ENCODE measurements at places on chromosomes 6 and 20.
A peak's percentile ranks its signal among the peaks of the same experiment; 100 is the strongest.

GRCh38 chr20:13288357-13288756 is 67.3 kb downstream of the ISM1 start:
- DNase-seq, result no peak

DNA sequence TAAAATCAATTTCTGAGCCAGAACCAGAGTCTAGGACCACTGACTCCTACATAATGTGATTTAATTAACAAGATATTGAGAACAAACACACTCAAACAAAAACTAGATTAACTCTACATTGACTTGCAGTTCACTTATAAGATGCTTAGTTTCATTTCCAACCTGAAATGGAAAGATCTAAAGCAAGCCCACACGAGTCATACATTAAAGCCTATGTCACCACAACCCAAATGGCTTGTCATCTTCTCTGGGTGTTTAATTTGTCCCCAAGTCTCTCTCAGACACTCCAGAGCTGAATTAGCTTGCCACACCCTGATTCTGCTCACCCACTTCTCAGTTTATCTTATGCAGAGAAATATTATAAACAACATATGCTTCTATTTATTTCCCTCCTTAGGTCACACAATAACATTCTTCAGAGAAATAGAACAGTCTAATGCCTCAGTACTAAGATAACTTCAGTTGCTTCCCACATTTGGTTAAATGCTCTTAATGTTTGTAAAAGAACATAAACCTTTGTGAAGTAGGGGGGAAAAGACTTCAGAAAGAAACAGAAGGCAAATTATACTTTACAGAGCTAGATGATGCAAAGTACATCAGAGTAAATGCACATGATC is 8.8 kb upstream of the FBXO30 start:
- peak; percentile 11 for DNase-seq

DNA sequence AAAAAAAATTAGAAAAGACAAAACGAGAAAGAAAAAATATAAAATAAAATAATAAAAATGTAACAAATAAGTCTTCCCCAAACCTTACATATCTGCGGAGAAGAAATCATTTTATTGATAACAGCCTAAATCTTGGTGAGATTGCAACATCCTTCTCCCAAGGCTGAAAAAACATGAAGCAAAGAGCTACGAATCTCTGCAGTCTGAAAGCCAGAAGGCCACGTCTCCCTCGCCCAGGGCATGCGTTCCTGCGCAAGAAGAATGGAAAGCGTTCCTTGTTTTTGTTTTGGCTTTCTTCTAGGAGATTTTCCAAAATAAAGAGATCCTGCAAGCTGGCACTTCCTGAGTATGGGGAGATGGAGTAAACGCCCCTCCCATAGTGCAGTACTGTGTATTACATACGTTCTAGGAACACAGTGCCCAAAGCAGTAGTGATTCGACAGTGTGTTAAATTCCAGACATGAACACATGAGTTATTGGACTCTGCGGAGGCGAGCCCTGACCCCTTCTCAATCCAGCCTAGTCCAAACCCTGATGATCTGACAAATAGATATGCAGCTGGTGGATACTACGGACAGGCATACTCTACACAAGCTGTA is 126.7 kb upstream of the RREB1 start:
- no peak for DNase-seq

DNA sequence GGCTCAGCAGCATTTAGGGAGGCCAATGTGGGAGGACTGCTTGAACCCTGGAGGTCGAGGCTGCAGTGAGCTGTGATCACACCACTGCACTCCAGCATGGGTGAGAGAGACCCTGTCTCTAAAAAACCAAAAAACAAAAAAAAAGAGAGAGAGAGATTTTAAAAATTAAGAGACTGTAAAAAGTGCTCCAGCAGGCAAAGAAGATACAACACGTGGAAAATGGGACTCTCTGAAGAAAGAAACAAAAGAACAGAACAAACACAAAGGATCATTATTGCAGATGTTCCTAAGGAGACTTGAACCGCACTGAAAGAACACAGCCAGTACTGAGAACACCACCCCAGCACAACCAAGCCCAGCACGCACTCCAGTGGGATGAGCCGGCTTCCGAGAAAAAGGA is 74.2 kb downstream of the TAF4 start:
- no peak for DNase-seq

DNA sequence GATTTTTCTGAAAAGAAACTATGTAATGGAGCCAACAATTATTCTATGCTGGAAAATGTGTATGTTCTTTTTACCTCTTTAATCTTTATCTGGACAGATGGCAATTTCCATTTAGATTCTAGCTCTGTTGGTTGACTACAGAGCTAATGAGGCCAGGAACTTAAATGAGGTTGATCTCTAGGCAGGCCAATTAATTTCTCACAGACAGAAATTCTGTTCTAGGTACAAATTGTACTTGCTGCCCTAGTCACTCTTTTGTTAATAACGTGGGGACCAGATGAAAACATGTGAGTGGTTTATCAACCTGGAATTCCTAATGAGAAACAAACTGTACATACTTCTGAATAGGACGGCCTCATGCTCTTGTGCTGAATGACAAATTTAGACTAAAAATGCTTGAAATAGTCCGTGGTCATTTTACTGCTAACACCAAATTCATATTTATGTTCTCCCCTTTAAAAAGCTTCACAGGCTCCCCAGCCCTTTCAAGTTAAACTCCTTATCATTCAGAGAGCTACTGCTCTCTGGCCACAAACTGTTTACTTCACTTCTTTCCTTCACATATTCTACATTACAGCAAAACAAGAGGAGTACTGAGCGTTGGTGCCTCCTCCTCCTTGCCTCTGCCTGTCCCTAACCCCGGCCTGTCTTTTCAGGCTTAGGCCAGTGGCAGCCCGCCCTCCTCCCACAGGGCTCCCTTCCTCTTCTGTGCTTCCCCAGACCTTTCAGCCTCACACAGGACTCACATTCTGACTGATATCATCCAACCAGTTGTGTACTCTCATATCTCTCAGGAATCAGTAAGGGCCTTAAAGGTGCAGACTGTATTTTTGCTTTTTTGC is 41.4 kb downstream of the DTNBP1 start:
- no peak for DNase-seq

- DNase-seq, result no peak
Observed at GRCh38 chr20:33601861-33602260, 60.3 kb upstream of the C20orf144 start.

- peak; percentile 90 for DNase-seq
Observed at GRCh38 chr6:47203266-47203937, 106.3 kb downstream of the TNFRSF21 start.

DNA sequence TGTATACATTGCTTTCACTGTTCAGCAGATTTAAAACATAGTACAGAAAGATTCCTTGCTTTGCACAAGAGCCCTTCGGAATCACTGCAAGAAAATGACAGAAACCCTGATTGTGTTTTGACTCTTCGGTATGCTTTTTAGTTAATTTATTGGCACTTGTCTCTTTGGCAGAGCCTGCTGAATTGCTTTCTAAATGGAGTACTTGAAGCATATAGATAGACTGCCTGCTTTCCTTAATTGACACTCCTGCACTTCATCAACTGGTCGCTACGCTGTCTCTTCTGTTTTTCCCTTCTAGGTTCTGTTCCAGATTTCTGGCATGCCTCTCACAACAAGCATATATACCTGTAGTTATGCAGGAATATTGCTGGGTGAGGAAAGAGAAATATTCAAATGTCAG is 22.4 kb upstream of the RBM24 start:
- no peak for DNase-seq

DNA sequence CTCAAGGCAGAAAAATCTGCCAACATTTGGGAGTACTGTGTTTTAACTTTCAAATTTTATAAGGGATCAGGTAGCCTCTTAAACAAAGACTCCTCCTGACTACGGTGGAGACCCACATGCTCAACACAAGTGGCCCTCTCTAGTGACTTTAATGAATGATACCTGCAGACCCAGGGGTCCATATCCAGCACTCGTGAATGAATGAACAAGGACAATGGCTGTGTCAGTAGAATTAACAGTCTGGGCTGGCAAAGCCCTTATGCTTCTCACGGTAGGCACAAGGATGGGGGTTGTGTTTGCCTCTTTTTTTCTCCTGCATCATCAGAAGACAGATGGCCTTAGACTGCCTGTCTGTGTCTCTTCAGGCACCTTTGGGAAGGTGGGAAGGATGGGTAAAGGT is 112.6 kb upstream of the TRAF3IP2 start:
- no peak for DNase-seq

GRCh38 chr6:131146865-131147264 is 11.6 kb downstream of the AKAP7 start:
- no peak for DNase-seq

DNA sequence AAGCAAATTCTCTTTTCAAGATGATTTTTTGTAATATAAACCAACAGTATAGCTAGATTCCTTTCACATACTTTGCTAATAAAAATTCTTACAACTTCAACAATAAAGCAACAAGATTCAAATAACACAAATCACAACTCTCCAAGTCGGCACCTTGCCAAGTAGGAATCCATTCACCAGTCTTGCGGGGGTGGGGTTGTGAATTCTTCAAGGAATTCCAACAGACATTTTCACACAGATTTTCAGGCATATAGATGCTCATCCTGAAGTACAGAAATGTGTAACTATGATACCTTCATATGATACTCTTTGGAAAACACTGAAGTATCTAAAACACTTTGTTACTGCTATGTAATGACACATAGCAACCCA is 36.5 kb downstream of the SCML4 start:
- DNase-seq, result no peak

GRCh38 chr6:70281923-70282311 is 21.0 kb downstream of the COL9A1 start:
- DNase-seq, result no peak

GRCh38 chr6:71330501-71330900 is 41.9 kb downstream of the OGFRL1 start:
- DNase-seq, result no peak

- no peak for DNase-seq
Observed at GRCh38 chr20:22808628-22809027, 224.3 kb upstream of the FOXA2 start.

DNA sequence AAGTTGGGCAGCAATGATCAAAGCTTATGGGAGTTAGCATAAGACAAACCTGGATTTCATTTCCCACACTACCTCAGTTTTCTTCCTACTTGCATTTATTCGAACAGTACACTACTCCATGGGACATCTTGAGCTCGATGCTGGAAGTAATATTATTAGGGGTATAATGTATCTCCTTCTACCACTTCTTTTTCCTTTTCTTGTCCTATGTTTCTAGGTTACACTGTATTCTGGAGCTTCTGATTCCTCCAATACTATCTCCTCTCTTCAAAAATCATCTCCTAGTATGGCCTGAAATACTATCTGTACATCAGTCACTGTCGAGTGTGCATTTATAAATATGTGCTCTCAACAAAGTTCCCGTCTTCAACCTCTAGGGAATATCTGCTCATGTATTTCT is 124.4 kb downstream of the MAP7 start:
- DNase-seq, result no peak

DNA sequence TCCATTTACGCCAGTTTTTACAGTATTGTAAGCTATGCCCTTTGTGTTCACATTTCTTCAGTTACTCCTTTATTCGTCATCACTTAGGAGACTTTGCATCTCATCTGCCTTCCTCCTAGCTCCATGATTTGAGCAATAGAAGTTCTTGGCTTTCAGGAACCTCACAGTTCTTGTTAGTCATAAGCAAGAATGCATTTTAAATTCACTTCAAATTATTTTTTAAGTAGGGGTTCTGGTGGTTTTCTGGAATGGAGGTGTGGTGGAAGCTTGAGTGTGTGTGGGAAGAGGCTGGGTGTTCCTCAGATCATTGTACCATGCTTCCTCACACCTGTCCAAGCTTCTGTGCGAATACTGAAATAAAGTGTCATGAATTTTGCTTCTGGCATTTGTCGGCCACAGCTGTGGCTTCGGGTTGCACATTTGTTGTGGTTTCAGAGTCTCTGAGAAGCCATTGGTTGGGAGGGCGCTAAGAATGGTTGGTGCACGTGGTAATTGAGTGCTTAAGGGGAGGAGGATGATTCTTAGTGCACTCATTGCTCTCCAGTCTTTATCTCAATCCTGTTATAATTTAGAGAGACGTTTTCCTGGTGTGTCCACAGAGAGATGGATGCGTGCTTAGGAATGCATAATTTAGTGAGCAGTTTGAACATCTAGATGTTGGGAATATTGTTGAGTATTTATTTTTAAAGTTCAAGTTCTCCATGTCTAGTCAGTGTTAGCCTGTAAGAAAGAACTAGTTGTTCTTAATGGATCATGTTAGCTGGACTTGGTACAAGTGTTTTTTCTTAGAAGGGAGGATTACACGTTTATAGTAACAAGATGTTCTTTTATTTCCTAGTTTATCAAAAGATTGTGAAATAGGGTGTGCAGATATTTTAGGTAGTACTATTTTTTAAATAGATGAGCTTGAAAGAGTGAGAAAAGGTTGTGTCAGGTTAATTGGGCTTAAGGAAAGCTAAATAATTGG is 31.9 kb downstream of the FOXO3 start:
- peak; percentile 96 for DNase-seq

GRCh38 chr6:95366414-95366813 is 210.9 kb upstream of the MANEA start:
- DNase-seq, result no peak

- DNase-seq, result no peak
Observed at GRCh38 chr20:53081916-53082863, 110.0 kb downstream of the TSHZ2 start.
